ENCODE measurements at places on chromosomes 4 and X.

- no peak for DNase-seq
Observed at GRCh38 chr4:122722256-122722655, 10.2 kb upstream of the BBS12 start.

DNA sequence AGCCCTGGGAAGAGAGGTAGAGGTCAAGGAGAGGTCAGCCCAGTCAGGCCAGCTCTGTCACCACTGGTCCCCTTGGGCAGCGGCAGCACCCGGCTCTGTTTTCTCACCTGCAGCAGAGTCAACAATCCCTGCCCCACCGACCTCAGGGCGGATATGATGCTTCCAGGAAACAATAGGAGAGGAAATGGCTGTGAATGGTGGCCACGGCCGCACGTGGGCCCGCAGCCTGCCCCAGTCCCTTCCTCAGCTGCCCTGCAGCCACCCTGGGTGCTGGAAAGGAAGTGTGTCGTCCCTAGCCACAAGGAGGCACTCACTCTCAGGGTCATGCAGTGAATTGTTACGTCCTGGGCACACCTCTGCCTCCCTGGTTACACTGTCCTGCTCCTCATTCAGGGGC lies 92.5 kb upstream of the ENPP6 start:
- DNase-seq, result no peak

DNA sequence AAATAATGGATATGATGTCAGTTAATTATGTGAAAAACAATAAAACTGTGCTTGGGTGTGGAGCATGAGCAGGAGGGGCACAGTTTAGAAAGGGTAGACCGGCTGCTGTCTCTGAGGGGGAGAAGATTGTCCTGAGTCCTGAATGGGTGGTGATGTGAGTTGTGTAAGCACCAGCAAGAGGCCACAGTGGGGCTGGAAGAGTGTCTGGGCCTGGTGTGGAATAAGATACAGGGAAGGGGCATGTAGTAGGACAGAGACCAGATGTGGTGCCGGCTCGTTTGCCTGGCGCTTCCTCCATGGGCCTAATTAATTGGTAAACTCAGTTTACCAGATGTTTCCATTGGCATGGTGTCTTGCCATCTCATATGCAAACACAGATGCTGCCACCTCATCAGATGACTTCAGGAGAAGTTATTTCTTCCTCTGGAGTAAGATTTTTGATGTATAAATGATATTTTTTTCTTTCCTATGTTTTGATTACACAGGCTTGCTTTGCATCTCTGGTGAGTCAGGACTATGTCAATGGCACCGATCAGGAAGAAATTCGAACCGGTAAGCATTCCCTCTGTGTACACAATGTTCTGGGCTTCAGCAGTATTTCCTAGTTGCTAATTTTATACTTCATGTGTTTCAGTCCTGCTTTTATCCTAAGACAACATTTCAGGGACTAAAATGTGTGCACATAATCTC lies 5.1 kb downstream of the MED28 start:
- no peak for DNase-seq

- DNase-seq, result no peak
Observed at GRCh38 chr4:185683896-185684295, 128.1 kb downstream of the SORBS2 start.

DNA sequence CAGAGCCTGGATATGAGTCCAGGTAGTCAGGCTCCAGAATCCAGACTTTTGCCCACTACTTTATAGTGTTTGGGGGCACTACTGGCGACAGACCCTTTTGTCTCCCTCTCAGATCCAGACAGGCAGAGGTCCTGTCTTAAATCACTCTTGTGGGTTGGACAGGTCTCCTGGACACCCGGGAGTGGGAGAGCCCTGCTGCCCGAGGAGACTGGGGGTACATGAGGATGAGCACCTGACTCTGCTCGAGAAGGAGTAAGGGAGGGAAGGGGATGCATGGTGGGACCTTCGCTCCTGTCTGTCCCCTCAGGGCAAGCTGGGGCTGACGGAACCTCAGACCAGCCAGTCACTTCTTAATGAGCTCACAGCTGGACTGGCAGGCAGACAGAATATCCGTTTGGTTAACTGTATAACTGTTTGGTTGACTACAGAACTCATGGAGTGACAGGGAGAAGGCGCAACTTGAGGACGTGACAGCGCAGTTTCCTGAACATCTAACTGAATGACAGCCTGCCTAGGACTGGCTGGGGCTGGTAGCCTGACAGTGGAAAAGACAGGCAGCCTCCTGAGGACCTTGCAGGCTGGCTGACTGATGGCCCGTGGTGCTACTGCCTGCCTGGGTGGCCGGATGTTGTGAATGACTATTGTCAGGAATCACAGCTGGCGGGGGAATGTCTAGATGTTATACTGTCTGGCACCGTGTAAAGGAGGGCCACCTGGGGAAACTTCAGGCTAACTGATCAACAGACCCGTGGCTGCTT lies 1.6 kb upstream of the SUV39H1 start:
- DNase-seq, result no peak

- DNase-seq, result no peak
Observed at GRCh38 chr4:92455951-92456350, 152.2 kb downstream of the GRID2 start.

GRCh38 chrX:37815366-37815765 lies 32.0 kb downstream of the DYNLT3 start:
- DNase-seq, result no peak

DNA sequence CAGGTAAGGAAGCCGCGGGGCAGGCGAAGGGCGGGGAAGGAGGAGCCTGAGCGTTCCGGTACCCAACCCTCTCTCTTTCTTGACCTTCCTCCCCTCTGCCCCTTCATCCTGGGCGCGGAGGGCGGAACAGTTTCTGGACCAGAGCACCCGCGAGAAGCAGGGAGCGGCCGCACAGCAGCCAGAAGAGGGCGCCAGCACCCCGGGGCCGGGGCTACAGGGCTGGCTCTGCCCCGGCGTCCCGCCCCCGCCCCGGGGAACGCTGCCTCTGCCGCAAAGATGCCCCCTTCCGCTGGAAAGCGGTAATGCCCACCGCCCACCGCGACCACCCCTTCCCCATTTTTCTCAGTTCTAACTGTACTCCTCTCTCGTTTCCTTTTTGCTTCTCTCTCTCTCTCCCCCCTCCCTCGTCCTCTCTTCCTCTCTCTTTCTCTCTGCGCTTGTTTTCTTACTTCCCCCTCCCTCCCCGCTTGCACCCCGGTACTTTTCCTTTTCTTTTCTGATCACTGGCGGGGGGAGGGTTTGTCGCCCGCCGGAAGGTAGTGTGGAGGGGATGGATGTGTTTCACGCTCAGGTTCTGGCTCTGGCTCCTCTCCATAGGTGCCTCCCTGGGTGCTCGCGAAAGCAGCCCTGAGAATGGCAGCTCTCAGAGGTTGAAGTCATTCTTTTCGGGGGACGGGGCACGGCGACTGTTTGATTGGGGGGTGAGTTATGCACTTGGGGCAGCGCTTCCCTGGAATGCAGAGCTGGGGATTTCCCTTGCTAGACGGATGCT lies 13.1 kb upstream of the PRDM8 start:
- DNase-seq, result peak; percentile 88

DNA sequence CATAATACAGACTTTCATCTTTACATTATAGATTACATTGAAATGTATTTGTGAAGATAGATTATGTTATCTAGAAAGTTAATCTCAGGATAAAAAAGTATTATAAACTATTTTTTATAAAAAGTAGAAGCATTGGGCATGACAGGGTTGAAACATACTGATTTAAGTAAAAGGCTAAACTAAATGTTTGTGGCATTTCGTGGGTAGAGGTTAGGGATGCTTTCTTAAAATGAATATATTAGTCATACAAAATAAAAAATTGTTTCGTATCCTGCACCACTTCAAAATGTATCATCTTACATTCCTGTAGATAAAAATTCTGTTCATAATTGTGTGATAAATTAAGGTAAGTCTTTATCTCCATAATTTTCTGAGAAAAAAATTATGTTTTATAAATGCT lies 603.6 kb downstream of the SPRY1 start:
- no peak for DNase-seq

GRCh38 chrX:109403922-109404321 lies 78.0 kb downstream of the GUCY2F start:
- DNase-seq, result no peak

DNA sequence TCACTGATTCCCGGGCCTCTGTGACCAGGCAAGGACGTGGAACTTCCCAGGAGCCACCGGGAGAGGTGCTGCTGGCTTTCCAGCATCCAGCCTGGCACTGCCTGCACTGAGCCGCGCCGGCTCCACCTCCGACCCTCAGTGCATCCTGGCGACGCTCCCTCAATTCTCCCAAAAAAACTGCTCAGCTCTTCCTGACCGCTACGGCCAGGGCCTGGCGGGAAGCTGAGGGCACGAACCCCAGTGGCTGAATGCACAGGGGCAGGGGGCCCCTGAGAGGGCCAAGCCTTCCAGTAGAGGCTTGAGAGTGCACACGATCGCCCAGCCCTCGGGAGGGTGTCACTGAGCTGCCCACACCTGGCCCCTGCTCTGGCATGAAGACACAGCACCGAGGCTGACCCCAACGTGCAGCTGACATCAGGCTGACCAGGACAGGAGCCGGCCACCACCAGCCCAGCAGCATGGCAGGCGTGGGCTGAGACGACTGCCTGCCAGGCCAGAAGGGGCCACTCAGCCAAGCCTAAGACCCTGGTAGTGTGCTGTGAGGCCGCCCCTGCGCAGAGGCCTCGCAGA lies 6.9 kb downstream of the CTBP1 start:
- DNase-seq, result no peak

- DNase-seq, result no peak
Observed at GRCh38 chrX:16333453-16333852, 166.2 kb downstream of the MAGEB17 start.

DNA sequence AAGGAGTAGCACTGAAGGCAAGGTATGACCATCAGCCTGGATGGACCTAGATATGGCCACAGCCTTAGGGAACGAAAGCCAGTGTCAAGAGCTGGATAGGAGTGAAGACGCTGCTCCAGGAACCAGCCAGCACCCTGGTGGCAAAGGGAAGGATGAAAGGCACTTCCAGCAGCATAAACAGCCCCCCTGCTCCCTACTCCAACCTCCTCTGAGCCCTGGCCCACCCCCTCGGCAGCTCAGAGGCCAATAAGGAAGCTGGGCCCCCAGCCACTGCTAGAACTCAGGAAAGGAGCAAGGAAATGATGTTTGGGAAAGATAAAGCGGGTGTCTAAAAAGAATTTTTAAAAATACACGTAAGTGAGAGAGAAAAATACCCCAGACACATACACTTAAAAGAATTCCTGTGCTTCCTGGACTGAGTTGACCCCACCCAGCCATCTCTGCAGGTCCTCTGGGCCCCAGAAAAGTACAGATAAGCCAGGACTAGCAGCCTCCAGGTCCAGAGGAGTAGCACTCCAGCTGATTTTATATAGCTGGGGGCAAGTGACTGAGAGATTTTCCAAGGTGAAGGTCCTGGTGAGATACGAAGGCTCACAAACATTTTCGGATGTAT lies 170.4 kb downstream of the SHROOM4 start:
- DNase-seq, result no peak

- no peak for DNase-seq
Observed at GRCh38 chrX:29274517-29274916, 687.3 kb downstream of the IL1RAPL1 start.

DNA sequence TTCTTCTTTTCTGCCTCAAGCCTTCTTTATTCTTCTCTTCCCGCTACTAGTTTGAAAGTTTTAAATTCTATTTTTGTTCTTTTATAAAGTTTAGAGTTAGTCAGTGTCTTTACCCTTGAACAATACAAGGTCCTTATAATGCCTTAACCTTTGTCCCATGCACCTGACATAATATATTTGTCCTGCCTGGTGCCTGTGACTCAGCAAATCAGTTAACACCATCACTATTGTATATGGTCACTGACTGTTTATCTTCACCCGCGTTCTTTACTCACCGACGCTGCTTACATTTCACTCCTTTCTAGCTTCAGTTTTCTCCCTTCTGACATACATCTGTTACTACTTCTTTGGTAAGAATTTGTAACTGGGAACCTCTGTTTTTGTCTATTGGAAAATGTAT lies 5.7 kb downstream of the SMIM20 start:
- DNase-seq, result no peak

DNA sequence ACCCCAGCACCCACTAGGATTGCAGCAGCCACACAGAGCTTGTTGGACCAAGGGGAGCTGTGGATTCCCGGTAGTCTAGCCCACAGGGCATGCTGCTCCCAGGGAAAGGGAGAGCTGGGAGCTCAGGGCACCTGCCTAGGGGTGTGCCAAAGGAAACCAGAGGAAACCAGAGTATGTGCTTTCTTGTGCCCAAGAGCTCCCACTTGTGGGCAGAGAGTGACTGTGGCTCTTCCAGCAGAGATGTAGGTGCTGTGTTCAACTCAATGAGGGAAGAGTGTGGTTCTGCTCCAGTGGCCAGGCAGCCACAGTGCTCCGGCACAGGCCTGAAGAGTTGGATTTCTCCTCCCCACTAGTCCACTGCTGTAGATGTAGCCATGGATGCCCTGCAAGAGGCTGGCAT lies 1050.0 kb upstream of the INTU start:
- DNase-seq, result no peak

GRCh38 chr4:6873792-6874461 lies 35.7 kb upstream of the TBC1D14 start:
- DNase-seq, result peak; percentile 74

GRCh38 chr4:45846016-45846415 lies 277.8 kb downstream of the GABRG1 start:
- no peak for DNase-seq

- no peak for DNase-seq
Observed at GRCh38 chr4:51895158-51895557, 52.2 kb downstream of the DCUN1D4 start.

- DNase-seq, result peak; percentile 26
Observed at GRCh38 chr4:102503831-102504786, 3.0 kb downstream of the NFKB1 start.

GRCh38 chr4:73844345-73844744 lies 7.9 kb downstream of the CXCL6 start:
- DNase-seq, result no peak

DNA sequence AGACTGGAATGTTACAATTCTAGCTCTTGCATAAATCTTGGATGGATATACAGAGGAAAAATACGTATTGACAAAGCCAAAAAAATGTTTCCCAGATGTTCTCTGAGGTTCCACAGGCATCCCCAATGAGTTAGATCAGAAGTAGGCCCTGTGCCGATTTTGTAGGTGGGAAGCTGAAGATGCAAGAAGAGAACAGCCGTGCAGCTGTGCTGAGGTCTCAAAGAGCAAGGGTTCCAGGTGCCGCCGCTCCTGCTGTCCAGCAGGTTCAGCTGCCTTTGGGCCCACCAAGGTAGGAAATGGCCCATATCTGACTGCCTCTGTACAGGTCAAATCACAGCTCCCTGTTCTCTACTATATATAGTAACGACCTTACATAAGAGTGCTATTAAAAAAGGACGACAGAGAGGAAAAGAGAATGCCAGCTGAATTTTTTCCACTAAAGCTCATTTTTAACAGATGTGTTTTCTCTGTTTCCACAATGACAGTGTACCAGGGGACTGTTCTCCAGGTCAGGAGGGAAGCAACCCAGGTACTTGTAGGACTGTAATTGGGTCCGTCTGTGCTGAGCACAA lies 155.6 kb downstream of the CBR4 start:
- DNase-seq, result no peak

GRCh38 chrX:64379924-64380323 lies 15.3 kb downstream of the MTMR8 start:
- DNase-seq, result no peak

DNA sequence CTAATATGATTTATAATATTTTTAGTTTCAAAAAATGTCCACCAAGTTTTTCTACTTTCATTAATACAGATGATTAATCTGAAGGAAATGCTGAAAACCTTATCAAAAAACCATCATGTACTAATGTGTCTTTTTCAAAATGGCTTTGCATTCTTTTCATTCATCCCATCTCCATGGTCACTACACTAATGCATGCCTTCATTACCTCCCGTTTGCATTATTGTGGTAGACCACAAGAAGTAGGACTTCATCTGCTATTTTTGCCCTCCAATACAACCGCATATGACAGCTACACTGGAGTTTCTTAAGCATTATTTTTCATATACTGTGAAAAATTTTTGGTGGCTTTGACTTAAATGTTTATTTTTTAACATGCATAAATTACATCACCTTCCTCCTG lies 37.9 kb upstream of the FSTL5 start:
- DNase-seq, result no peak
